ENCODE measurements at places on chromosomes 1 and 21. TPM values are rescaled to one million over a fixed set of nuclear protein-coding genes. Genes with fewer than 3 reads are reported as not detected.

Gene PLA2G5
- total RNA-seq, result not detected

Gene RORC
- total RNA-seq, result 0.52 TPM

Gene MYOG
- total RNA-seq, result not detected

DNA sequence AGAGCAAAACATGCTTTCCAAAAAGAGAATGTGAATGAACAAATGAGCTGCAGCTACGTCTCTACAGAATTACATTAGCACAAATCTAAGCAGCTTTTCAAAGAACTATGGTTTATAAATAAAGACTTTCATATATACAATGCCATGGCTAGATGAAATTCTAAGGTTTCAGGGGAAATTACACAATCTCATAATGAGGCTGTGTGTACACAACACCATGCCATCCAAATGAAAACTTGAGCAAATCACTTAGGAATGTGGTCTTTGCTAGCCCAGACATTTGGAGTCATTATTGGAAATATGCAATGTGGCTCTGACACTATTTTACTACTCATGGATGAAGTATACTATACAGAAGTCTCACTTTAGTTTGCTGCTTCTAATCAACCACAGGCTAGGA is 37.5 kb downstream of the SPAG17 start:
- H3K27ac ChIP-seq, result no peak overlapping the region
- no peaks in the 10 kb centered on the region for H3K36me3 ChIP-seq
- H3K27me3 ChIP-seq, result no peaks in the 10 kb centered on the region
- no peak overlapping the region for H3K4me3 ChIP-seq
- DNase-seq, result no peak

DNA sequence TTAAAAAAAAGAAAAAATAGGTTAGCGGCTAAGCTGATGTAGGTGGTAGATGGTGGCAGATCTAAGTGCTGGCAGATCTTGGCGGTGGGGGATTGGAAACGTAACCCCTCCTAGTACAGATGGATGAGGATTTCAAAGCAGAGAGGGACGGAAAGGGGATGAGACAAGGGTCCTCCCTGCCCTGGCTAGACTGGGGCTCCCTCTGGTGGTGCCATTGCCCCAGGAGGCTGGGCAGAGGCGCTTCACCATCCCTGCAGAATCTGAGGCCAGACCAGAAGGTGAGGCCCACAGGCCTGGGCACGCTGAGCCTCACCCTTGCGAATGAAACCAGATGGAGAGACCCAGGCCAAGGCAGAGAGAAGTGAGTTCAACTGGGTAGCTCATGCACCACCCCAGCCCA is 7.0 kb upstream of the PLEKHA6 start:
- no peak overlapping the region for H3K4me3 ChIP-seq
- H3K27ac ChIP-seq, result no peak overlapping the region
- H3K36me3 ChIP-seq, result no peaks in the 10 kb centered on the region
- DNase-seq, result peak; percentile 71
- H3K27me3 ChIP-seq, result no peaks in the 10 kb centered on the region
- H3K4me1 ChIP-seq, result no peaks in the 10 kb centered on the region

DNA sequence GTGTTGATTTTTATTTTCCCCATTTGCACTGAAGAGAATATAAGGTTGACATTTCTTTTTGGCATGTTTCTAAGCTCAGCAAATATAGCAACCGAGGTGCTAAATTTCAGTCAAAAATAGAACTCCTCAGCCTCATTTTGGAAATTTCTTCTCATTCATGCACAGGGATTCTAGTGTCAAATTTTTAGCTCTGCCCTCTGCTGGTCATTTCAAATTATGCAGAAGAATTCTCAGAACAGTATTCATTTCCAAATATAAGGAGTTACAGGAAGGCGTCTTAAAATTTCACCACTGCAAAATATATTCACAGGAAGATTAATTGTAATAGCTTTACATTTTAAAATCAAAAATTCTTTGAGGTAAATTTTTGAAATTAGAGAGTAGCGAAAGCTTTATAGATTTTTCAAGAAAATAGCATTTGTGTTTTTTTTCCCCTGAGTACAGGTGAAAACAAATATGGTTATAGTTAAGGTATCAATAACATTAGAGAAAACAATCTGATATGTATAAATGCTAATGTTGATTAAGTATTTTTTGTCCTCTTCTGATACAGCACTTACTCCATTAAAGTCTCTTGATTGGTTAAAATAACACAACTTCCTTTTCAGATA is 57.9 kb downstream of the FMN2 start:
- no peaks in the 10 kb centered on the region for H3K36me3 ChIP-seq
- no peaks in the 10 kb centered on the region for H3K27me3 ChIP-seq
- no peak for DNase-seq
- H3K4me3 ChIP-seq, result no peak overlapping the region

DNA sequence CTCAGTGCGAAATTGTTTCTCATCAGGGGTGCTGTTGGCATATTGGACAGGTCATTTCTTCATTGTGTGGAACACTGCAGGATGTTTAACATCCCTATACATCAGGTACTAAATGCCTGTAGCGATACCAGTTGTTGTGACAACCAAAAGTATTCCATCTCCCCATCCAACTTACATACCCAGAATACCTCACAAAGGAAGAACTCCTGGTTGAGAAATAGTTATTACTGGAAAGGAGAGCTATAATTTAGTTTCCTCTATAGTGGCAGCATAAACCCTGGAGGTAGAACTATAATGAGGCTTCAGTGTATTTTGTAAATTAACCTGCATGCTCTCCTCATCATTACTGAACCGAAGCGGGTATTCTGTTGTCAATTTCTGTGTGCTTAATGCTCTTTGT is 45.1 kb downstream of the IVNS1ABP start:
- H3K4me1 ChIP-seq, result no peaks in the 10 kb centered on the region
- H3K27me3 ChIP-seq, result no peaks in the 10 kb centered on the region
- no peak for DNase-seq
- H3K4me3 ChIP-seq, result no peak overlapping the region
- no peak overlapping the region for H3K27ac ChIP-seq

DNA sequence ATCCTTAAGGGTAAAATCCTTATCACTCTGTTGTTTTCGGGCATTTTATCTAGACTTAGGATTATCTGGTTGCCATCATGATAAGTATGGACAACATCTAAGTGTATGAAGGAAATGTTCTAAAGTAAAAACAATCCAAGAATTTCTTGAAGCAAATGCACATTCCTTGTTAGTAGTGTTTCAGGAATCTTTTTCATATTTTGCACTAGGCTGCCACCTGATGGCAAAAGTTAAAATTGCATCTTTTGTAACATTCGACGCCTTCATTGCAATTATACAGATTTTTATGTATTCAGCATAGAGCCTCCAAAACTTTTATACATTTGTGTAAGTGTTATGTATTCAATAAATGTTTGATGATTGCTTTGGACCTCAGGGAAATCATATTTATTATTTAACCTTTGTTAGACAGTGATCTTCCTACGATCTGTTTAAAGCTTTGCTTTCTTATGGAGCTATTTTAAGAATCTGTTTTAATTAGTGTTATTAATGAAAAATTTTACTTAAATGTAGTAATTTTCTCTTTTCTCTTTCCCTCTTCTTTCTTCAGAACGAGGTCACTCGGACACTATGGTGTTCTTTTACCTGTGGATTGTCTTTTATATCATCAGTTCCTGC is 49.4 kb upstream of the KIAA1614 start:
- peaks cover 26% of the 10 kb centered on the region for H3K36me3 ChIP-seq
- H3K27me3 ChIP-seq, result no peaks in the 10 kb centered on the region
- no peak overlapping the region for H3K27ac ChIP-seq

DNA sequence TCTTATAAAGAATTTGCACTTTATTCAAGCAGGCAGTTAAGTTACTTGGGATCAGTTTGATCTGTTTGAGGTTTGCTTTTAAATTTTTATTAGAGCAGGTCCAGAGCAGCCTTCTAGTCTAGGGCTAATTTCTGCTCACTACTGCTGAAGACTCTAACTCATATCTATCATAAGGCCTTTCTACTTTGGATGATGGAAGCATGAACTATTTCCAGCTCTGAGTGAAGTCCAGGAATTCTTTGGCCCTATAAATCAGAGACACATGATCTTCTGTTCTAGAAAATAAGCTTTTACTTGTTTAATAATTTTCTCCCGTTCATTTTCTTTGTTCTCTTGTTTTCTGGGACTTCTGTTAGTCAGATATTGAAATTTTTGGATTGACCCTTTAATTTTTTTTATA is 14.7 kb downstream of the NIBAN1 start:
- H3K36me3 ChIP-seq, result no peaks in the 10 kb centered on the region
- no peak overlapping the region for H3K27ac ChIP-seq
- H3K4me3 ChIP-seq, result no peak overlapping the region
